ENCODE measurements at places on chromosomes 1 and 21.

DNA sequence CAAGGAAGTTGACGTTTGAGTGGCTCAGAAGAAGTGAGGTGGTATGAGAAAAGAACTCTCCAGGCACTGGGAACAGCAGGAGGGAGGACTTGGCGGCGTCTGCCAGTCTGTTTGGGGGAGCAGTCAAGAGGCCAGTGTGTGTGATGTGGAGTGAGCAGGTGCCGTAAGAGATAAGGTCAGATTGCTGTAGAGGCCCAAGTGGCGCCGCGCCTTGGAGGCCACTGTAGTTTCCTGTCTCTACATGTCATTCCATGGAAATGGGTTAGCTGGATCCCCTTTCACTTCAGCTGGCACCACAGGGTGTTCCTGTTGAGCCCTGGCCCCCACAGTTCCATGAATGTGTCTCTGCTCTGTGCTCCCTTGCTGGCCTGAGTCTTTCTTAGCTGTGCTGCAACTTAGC lies 35.5 kb upstream of the PTPRF start:
- DNase-seq, result no peak

DNA sequence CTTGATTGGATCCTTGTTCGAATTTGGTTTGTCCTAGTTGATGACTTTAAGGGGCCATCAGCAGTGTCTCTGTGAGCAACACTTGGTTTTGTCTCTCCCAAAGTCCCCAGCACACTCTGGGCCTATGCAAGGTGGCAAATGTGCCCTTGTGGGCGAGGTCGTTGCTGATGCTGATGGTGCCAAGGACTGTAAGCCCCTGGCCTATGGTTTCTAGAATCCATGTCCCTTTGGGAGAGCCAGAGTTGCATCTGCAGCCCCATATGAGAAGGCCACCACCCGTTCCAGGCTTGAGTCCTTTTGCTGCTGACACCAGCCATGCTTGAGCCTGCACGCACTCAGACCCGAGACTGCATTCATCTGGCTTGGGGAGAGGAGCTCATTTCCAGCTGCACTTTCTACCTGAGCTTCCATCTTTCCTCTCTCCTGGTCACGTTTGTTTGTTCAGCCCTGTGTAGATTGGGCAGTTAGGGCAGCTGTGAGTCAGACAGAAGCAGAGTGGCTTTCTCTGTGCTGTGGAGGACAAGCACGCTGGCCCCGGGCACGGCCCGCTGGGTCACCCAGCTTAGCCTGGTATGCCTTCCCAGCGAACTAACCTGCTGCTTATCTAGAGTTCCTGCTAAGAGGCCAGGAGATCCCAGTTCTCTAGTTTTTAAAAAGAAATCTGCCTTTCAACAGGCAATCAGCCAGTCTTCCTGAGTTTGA lies 52.1 kb upstream of the CSF3R start:
- DNase-seq, result no peak

DNA sequence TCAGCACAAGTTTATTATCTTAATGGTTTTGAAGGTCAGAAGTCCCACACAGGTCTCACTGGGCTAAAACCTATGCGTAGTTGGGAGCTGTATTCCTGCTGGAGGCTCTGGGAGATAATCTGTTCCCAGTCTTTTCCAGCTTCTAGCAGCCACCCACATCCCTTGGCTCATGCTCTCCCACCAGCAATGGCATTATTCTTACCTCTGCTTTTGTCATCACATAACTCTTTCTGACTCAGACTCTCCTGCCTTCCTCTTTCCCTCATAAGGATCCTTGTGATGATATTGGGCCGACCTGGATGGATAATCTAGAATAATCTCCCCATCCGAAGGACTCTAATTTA lies 122.2 kb upstream of the PRDX6 start:
- no peak for DNase-seq

GRCh38 chr1:194535369-194535768 lies 1349.0 kb upstream of the B3GALT2 start:
- DNase-seq, result no peak

- no peak for DNase-seq
Observed at GRCh38 chr1:93701629-93702028, 20.0 kb upstream of the BCAR3 start.

GRCh38 chr1:167305706-167306277 lies 85.1 kb downstream of the POU2F1 start:
- DNase-seq, result no peak

DNA sequence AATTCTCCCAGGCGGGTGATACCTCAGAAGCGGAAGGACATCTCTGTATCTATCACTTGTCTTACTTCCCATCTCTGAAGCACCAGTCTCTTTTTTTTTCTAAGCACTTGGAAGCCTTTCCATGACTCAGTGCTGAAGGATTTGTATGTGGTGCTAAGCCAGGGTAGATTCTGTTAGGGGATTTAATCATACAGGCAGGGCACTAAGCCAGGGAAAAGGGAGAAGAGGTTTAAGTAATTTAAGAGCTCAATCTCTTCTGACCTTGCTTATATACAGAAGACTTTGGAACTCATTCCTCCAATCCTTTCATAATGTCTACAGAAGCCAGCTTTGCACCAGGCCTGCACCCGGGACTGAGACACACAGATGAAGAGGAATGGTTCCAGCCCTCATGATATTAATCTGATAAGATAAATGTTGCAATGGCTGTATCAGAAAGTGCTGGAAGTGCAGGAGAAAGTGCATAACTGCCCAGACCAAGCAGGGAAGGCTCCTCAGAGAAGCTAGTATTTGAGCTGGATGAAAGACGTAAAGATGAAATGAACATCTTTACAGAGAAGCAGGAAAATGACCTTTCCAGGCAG lies 11.0 kb downstream of the FAM163A start:
- no peak for DNase-seq

DNA sequence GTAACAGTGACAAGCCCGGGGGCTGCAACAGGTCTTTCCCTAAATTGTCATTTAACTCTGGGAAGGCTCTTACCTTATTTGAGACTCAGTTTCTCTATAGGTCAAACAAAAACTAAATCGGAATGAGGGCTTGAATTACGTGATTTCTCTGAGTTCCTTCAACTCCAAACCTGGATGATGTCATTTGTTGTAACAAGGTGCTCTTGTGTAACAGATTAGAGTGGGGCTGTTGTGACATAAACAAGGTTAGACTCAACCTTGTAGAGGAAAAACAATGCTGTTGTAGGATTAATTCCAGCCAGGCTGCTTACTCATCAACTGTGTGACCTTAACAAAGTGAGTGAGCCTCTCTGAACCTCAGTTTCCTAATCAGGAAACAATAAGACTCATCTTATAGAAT lies 74.4 kb downstream of the SUSD4 start:
- DNase-seq, result no peak

GRCh38 chr1:59776960-59777852 lies 37.5 kb upstream of the HOOK1 start:
- DNase-seq, result no peak

GRCh38 chr21:41899426-41900202 lies 20.5 kb upstream of the PRDM15 start:
- no peak for DNase-seq

- DNase-seq, result no peak
Observed at GRCh38 chr1:19013826-19014548, 57.5 kb upstream of the IFFO2 start.

DNA sequence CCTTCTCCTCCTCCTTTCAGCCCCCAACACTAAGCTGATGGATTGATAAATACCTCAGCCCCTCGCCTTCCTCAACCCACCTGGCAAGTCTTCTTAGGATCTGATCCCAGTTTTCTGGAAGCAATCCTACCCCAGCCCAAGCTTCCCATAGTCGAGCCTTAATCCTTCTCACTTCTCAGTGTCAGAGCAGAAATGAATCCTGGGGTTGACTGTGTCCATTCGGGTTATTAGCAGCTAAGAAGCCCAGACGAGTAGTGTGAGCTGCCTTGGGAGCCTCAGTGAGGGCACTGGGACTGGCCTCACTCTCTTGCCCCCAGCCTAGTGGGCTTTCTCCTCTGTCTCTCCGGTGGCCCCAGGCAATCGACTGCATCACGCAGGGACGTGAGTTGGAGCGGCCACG lies 12.4 kb upstream of the PEAR1 start:
- no peak for DNase-seq

DNA sequence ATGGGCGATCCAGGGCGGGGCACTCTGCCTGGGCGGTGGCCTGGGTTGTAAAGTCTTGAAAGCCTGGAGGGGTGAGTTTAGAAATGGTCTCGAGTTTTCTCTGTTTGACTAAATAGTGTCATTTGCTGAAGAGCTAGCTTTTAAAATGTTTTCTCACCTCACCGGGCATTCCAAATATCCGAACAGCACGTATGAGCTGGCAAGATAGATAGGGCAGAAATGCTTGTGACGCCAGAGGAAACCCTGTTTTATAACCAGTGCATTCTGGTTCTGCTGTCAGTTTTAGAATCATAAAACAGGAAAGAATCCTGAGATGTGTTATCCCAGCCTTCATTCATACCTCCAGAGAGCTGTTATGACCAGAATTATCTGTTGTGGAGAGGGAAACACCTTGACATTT lies 725 bp downstream of the RTCA start:
- DNase-seq, result no peak

- peak; percentile 86 for DNase-seq
Observed at GRCh38 chr1:36099681-36100341, 11.1 kb downstream of the ADPRS start.

GRCh38 chr1:165937829-165938228 lies 110.4 kb downstream of the UCK2 start:
- no peak for DNase-seq

- DNase-seq, result peak; percentile 8
Observed at GRCh38 chr1:110390692-110391245, at the start of gene SLC16A4. Gene SLC16A4, minus strand, starts transcription at chr1:110391026. Its CDS starts 1,703 bp downstream, at chr1:110389323.

GRCh38 chr1:53293123-53293522 lies 34.7 kb downstream of the LRP8 start:
- DNase-seq, result no peak

GRCh38 chr1:43492826-43493225 lies 37.9 kb upstream of the PTPRF start:
- no peak for DNase-seq

GRCh38 chr1:33815061-33815460 lies 48.8 kb upstream of the HMGB4 start:
- DNase-seq, result no peak

DNA sequence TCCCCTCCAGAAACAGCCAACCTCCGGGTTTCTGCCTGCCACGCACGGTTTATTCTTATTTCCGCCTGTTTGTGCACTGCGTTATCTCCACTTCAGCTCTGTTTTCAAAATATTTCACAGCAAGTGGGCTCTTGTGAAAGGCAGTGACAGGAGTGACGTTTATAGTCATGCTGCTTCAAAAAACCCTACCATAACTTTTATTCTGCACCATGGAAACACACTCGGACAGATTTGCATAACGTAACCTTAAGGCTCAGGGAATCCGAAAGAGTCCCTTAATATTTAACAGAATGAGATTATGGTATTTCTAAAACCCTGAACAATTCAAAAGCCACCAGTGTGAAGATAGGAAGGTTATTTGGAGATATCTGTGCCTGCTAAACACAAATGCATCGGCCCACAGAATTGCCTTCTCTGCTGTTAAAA lies 782 bp upstream of the SDE2 start:
- no peak for DNase-seq

DNA sequence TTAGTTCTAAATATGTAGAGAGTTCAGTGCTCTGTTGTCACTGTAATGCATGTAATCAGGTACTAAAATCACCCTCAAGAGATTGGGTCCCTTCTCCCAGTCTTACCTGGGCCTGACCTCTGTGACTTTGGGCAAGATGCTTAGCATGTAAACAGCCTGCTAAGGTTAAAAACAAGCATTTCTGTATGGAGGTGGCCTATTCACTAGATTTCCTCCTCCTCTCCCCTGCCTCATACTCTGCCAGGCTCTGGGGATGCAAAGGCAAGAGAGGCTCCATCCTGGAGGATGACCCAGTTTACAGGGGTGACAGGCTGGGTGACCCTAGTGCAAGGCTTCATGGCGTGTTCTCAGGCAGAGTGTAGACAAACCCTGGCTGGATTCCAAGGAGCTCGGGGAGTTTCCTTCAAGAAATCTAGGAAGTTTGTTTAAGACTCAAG lies 28.8 kb downstream of the VANGL2 start:
- DNase-seq, result no peak

DNA sequence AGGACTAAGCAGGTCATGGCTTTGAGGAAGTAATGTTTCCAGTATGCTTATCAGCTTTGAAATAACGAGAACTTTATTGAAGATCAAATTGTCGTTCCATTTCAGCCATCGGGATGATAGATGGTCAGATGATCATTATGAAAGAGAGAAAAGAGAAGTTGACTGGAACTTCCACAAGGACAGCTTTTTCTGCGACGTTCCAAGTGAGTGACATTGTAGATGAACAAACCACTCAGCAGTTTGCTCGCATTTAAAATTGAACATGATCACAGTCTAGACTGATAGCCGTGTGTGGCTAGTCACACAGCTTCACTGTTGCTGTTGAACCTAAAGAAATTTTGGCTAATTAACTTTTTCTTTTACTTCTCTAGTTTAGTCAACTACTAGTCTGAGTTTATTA lies 151.1 kb downstream of the TLR5 start:
- no peak for DNase-seq

DNA sequence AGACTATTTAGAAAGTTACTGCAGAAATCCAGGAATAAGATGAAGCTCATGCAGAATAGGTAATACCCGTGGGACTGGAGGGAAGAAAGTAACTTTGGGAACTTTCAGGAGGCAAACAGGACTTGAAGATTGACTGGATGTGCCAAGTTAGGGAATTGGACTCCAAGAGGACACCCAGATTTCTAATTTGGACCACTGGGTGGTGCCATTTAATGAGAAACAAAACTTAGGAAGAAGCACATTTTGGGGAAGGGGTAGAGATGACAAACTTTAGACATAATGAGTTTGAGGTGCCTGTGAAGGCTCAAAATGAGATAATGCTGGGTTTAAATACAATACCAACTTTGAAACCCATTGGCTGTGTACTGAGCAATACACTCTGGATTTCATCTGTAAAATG lies 3.3 kb upstream of the B4GALT3 start:
- DNase-seq, result no peak

- DNase-seq, result peak; percentile 34
Observed at GRCh38 chr1:202852163-202852904, 36.6 kb downstream of the RABIF start.

- DNase-seq, result no peak
Observed at GRCh38 chr21:28893687-28894086, 99.0 kb downstream of the LTN1 start.

- no peak for DNase-seq
Observed at GRCh38 chr1:28172713-28173150, 3.8 kb downstream of the PTAFR start.

DNA sequence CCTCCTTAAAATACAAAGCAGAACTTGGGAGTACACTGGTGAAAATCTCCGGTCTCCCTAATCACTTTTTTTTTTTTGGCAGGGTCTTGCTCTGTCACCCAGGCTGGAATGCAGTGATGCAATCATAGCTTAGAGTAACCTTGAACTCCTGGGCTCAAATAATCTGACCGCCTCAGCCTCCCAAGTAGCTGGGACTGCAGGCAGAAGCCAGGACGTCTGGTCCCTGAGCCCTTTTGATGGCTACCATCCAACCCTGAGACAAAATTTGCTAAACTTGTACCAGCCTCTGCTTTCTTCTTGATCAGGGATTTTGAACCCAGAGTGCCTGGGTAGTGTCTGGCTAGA lies 4.1 kb downstream of the L1TD1 start:
- DNase-seq, result no peak
